ENCODE measurements at places on chromosomes 4 and X. TPM values are rescaled to one million over a fixed set of nuclear protein-coding genes. Genes with fewer than 3 reads are reported as not detected.

- no peak overlapping the region for H3K27ac ChIP-seq
- no peaks in the 10 kb centered on the region for H3K36me3 ChIP-seq
- no peaks in the 10 kb centered on the region for H3K27me3 ChIP-seq
- no peaks in the 10 kb centered on the region for H3K4me1 ChIP-seq
- DNase-seq = no peak
Observed at GRCh38 chr4:1779588-1780382, 13.3 kb upstream of the FGFR3 start.

GRCh38 chr4:169810325-169811323, 52.9 kb upstream of the HPF1 start:
- no peak overlapping the region for H3K4me3 ChIP-seq
- no peaks in the 10 kb centered on the region for H3K36me3 ChIP-seq
- no peaks in the 10 kb centered on the region for H3K4me1 ChIP-seq
- peak; percentile 77 for DNase-seq

DNA sequence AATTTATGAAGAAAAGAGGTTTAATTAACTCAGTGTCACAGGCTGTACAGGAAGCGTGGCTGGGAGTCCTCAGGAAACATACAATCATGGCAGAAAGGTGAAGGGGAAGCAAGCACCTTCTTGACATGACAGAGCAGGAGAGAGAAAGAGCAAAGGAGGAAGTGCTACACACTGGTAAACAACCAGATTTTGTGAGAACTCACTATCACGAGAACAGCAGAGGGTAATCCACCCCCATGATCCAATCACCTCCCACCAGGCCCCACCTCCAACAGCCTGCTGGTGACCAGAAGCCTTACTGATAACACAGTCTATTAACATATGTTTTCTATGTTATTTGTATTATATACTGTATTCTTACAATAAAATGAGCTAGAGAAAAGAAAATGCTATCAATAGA, 254.8 kb downstream of the PCDH10 start:
- no peaks in the 10 kb centered on the region for H3K4me1 ChIP-seq
- DNase-seq = no peak
- H3K27me3 ChIP-seq = no peaks in the 10 kb centered on the region
- no peaks in the 10 kb centered on the region for H3K36me3 ChIP-seq
- no peak overlapping the region for H3K4me3 ChIP-seq
- H3K27ac ChIP-seq = no peak overlapping the region

- no peak overlapping the region for H3K27ac ChIP-seq
- no peaks in the 10 kb centered on the region for H3K36me3 ChIP-seq
- no peak for DNase-seq
- H3K4me3 ChIP-seq = no peak overlapping the region
Observed at GRCh38 chr4:86344127-86344526, 15.7 kb downstream of the MAPK10 start.

GRCh38 chrX:119429471-119429870, 30.3 kb downstream of the SLC25A43 start:
- peaks cover 2% of the 10 kb centered on the region for H3K36me3 ChIP-seq
- peaks cover 3% of the 10 kb centered on the region for H3K4me1 ChIP-seq

DNA sequence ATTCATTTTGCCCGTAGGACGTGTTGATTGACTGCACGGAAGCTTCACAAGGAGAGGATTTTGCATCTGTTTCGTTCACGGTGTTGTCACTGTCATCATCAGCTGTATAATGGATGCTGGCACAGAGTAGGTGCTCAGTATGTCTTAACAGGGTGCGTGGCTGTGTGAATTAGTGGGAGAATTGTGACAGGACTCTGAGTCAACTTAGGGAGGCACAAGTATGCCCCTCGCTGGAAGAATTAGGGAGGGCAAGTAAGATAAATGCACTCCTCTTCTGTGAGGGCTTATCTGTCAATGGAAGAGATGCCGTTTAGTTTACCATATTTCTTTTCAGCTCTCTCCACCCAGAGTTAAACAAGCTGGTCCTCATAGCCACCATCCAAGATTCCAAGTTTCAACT, 107.2 kb downstream of the TRIML1 start:
- no peaks in the 10 kb centered on the region for H3K27me3 ChIP-seq
- DNase-seq = no peak
- no peak overlapping the region for H3K4me3 ChIP-seq
- H3K4me1 ChIP-seq = no peaks in the 10 kb centered on the region
- H3K36me3 ChIP-seq = no peaks in the 10 kb centered on the region

GRCh38 chr4:174794543-174795094, 34.4 kb downstream of the GLRA3 start:
- no peak overlapping the region for H3K4me3 ChIP-seq
- no peaks in the 10 kb centered on the region for H3K27me3 ChIP-seq
- DNase-seq = no peak
- no peaks in the 10 kb centered on the region for H3K4me1 ChIP-seq

GRCh38 chrX:54708404-54708803, 89.7 kb downstream of the ITIH6 start:
- no peak overlapping the region for H3K4me3 ChIP-seq
- peaks cover 8% of the 10 kb centered on the region for H3K27me3 ChIP-seq
- H3K4me1 ChIP-seq = no peaks in the 10 kb centered on the region
- no peak overlapping the region for H3K27ac ChIP-seq
- DNase-seq = no peak

DNA sequence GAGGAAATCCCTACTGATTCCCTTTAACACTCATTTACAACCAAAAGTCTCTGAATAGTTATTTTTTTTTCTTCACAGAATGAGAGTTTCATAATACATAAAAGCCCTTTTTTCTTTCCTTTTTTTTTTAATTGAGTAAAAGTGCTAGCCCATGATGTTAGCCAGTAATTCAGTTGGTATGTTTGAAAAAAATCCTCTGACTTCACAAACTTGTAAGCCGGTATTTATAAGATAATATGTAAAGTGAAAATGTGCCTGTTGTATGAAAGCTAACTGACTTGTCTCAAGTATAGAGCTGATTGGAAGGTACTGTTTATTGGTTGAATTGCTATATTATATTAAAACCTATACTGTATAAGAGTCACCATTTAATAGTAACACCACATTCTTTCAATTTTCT, 70.2 kb upstream of the NEIL3 start:
- peaks cover 1% of the 10 kb centered on the region for H3K36me3 ChIP-seq
- no peaks in the 10 kb centered on the region for H3K27me3 ChIP-seq
- peaks cover 7% of the 10 kb centered on the region for H3K4me1 ChIP-seq
- no peak overlapping the region for H3K4me3 ChIP-seq
- DNase-seq = no peak
- H3K27ac ChIP-seq = no peak overlapping the region

GRCh38 chr4:11152684-11153083, 276.0 kb downstream of the HS3ST1 start:
- H3K36me3 ChIP-seq = no peaks in the 10 kb centered on the region
- peaks cover 3% of the 10 kb centered on the region for H3K4me1 ChIP-seq
- H3K4me3 ChIP-seq = no peak overlapping the region
- no peak overlapping the region for H3K27ac ChIP-seq
- peaks cover 2% of the 10 kb centered on the region for H3K27me3 ChIP-seq
- DNase-seq = no peak

- no peak for DNase-seq
- H3K27me3 ChIP-seq = no peaks in the 10 kb centered on the region
- H3K27ac ChIP-seq = no peak overlapping the region
Observed at GRCh38 chr4:41719417-41719816, 29.1 kb downstream of the PHOX2B start.

The FAM53A gene
- total RNA-seq = 3.5 TPM

The TNIP2 gene
- 98.7 TPM for total RNA-seq

The MRPL1 gene
- 72.7 TPM for total RNA-seq

The ZDHHC15 gene
- 0.28 TPM for total RNA-seq
